ENCODE measurements at places on chromosomes 4 and X.
A peak's percentile ranks its signal among the peaks of the same experiment; 100 is the strongest.

DNA sequence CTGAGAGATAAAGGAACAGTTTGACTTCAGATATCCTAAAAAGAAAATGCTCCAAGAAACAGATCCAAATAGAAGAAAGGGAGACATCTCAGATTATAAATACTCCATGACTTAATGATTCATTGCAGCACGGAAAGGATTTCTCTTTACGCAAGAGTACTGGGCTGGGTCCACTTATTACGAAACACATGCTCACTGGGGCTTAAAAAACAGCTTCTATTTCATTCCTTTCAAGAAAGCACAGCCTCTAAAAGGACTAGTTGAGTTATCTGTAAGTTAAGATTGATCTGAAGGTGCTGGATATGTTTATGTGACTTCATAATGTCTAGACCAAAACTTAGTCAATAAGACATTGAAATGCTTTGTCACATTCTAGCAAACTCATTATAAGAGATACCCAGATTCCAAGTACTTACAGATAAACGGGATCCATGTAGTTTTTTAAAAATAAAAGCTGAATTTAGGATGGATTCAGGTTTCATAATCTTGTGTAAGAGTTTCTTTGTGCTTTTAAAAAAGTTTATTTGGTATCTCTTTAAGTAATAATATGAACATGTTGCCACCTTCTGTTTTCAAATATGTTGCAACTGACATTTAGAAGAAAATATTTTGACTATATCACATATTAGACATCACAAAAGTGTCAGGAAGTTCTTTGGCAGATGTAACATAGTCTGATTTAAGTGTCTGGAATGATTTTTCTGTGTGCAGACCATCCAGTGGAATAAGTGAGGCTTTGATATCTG lies 109.5 kb upstream of the MYOZ2 start:
- no peak overlapping the region for H3K27ac ChIP-seq
- no peak overlapping the region for H3K4me3 ChIP-seq
- H3K36me3 ChIP-seq, result no peaks in the 10 kb centered on the region
- H3K4me1 ChIP-seq, result no peaks in the 10 kb centered on the region
- no peak for DNase-seq

- H3K27ac ChIP-seq, result no peak overlapping the region
- no peaks in the 10 kb centered on the region for H3K36me3 ChIP-seq
- peaks cover 2% of the 10 kb centered on the region for H3K27me3 ChIP-seq
- no peak overlapping the region for H3K4me3 ChIP-seq
- H3K4me1 ChIP-seq, result no peaks in the 10 kb centered on the region
Observed at GRCh38 chrX:69238114-69238886, 73.0 kb upstream of the PJA1 start.

DNA sequence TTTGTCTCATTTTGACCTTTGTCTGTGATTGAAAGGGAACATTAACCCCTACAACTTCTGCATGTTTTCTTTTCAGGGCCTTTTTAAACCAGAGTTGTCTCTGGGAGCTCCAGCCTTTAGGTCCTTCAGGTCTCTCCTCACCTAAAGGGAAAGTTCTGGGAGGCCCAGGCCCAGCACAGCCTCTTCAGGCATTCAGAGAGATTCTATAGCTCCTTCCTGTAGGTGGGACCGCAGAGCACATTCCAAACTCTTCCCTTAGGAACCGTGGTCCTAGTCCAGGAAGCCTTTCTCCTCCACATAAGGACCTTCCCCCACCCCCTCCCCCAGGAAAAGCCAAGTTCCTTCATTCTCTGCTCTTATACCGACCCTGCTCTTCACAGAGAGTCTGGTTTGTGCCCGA lies 14.9 kb downstream of the NKX6-1 start:
- H3K4me3 ChIP-seq, result no peak overlapping the region
- peaks cover 6% of the 10 kb centered on the region for H3K4me1 ChIP-seq
- peaks cover 76% of the 10 kb centered on the region for H3K27me3 ChIP-seq
- DNase-seq, result no peak
- peaks cover 4% of the 10 kb centered on the region for H3K36me3 ChIP-seq

DNA sequence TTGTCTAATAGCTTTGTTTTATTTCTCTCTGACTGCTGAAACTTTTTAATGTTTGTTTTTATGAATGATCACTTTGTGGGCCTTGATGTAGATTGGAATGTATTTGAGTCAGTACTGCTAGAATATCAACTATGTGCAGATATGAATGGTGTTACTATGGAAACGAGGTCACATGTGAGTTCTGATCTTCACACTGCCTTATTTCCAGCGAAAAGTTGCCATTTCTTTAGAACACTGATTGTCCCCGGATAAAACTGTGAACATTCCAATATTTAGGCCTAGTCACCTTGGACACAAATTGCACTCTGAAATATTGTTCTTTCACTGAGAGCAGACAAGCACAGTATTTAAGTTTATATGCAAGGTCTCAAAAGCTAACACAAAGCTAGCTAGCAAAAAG lies 27.2 kb upstream of the MAGED1 start:
- H3K36me3 ChIP-seq, result peaks cover 15% of the 10 kb centered on the region
- no peak overlapping the region for H3K27ac ChIP-seq
- peaks cover 8% of the 10 kb centered on the region for H3K4me1 ChIP-seq
- no peak overlapping the region for H3K4me3 ChIP-seq
- no peaks in the 10 kb centered on the region for H3K27me3 ChIP-seq

DNA sequence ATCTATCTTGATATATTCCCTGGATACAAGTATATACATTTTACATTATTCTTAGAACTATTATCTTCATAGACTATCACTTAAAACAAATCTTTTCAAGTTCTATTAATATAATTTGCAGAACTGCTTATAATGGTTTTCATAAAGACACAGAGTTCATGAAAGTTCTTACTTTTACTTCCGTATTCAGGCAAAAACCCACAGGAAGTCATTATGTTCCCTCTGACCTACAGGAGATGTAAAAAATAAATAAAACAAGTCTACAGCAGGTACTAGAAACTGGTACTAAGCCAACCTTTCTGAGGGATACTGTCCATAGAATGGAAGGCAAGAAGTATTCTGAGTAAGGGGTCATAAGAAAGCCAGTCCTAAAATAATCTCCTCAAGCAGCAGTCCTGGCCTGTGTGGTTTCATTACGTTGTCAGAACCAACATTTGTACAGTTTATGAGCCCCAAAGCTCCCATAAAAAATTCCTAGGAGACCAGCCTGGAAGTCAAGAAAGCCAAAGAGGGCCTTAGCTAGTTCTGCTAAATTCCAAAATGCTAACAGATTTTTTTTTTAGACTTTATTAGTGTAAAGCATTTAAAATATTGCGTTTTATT lies 68.6 kb downstream of the CAMK2D start:
- peak overlapping the region; percentile 10 for H3K4me3 ChIP-seq
- no peak for DNase-seq
- peaks cover 26% of the 10 kb centered on the region for H3K4me1 ChIP-seq
- H3K27me3 ChIP-seq, result no peaks in the 10 kb centered on the region
- H3K27ac ChIP-seq, result no peak overlapping the region
- H3K36me3 ChIP-seq, result peaks cover 20% of the 10 kb centered on the region
